Hypothalamus (tissue), 51 donors: ENCODE measurements at places on chromosomes 3 and 15.

GRCh38 chr15:22936577-22937472 lies 43.3 kb downstream of the CYFIP1 start:
- DNase-seq: no peak

- no peak for DNase-seq
Measured at GRCh38 chr15:65115086-65115485, at the start of gene UBAP1L. Gene UBAP1L, minus strand, starts transcription at chr15:65115200. Its CDS starts 8,985 bp downstream, at chr15:65106215.

GRCh38 chr3:25056036-25056755 lies 371.9 kb upstream of the RARB start:
- no peak for DNase-seq

DNA sequence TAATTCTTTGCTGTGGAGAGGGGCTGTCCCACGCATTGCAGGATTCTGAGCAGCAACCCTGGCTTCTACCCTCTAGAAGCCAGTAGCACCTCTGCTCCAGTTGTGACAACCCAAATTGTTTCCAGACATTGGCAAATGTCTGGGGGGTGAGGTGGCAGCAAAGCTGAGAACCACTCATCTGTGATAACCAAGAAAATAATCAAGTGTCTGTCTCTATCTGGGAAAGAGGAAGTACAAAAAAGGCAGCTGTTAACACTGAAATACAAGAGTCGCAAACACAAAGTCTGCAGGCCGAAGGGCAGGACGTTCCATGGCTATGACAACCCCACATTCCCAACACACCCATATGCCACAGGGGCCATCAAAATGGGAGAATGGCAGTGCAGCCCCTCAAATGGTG lies 42.2 kb upstream of the GNB5 start:
- DNase-seq: no peak

DNA sequence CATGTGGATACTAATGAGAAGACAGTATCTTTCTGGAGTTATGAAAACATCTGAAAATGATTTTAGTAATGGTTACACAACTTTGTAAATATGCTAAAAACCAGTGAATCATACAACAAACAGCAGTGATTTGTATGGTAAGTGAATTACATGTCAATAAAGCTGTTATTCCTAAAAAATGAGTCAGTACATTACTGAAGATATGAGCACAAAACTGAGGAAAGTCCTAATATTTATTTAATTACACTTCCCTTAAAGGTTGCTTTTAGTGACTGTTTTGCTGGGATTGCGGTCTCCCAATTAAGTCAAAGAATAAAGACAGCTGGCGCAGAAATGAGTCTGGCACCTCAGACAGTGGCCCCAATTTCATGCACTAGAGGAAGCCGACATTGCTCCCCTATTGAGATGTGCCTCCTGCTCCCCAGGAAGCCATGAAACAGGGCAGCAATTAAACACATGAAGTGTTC lies 50.9 kb upstream of the FSIP1 start:
- no peak for DNase-seq

GRCh38 chr15:75631935-75632334 lies 6.4 kb upstream of the SNUPN start:
- DNase-seq: no peak

DNA sequence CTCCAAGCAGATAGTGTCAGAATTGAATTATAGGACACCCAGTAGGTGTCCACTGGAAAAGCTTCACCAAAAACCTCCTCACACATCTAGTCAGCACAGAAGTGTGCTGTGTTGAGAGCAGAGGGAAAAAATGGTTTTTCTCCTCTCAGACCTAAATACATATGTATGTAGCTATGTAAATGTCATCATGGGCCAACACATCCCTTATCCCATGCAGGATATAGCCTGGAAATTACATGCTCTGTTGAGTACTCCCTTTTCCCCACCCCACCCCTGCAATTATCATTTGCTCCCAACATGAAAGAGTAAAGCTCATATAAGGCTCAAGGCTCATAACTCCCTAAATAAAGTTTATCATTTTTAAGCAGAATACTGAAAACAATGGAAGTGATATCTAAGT lies 35.7 kb downstream of the DLG1 start:
- DNase-seq: no peak

- no peak for DNase-seq
Measured at GRCh38 chr3:190117981-190118380, 2.7 kb downstream of the P3H2 start.

DNA sequence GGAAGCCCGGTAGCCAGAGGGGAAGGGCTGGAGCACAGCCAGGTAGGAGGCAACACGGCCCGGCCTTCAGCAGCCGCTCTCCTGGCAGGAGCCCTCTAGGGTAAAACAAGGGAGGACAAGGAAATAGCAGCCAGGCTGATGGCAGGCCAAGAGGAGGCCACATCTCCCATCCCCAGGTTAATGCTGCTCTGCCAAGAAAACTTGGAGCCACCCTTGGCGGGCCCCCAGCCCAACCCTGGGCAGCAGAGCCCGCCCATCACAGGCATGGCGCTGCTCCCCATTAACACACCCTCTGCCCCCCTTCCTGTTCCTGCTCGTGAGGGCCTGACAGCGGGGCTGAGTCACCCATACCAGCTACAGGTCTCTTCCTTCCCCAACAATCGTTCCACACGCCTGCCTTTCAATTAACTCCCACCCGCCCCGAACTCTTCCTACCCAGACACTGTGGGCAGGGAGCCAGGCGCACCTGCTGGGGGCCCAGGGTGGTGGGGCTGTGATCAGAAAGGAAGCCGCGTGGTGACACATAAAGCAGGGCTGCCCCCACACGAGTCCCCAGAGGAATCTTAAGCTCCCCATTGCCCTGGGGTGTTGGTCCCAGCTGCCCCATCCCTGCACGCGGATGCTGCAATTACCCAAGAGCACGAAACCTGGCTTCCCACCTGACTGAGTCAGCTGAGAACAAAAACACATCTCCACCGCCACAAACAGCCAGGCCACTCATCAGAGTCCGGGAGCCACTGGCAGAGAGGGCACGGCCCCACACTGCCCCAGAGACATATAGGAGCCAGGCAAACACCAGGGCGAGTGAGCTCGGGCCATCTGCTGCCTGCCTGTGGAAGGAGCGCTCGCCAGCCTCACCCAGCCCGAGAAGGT lies at the start of gene C15orf62:
C15orf62 (plus strand) TSS at position 707 of the 873 bp plus-strand sequence. CDS start 516 bp downstream, outside the sequence.
- no peak for DNase-seq

DNA sequence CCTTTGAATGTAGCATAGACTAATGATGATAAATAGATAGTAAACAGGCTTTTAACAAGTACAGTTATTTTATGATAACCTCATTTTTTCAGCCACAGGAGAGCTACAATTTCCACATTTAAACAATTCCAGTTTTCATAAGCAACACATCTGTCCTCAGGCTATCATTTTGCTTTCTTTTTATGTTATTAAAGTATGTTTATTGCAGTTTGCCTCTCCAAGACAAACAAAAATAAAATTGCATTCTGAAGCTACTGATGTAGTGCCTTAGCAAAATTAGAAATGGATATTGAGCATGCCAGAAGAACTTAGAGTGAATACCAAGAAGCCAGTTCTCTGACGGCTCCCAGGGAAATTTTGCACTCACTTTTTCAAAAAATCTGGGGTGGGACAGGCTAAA lies 140.6 kb upstream of the ABHD17C start:
- DNase-seq: no peak

DNA sequence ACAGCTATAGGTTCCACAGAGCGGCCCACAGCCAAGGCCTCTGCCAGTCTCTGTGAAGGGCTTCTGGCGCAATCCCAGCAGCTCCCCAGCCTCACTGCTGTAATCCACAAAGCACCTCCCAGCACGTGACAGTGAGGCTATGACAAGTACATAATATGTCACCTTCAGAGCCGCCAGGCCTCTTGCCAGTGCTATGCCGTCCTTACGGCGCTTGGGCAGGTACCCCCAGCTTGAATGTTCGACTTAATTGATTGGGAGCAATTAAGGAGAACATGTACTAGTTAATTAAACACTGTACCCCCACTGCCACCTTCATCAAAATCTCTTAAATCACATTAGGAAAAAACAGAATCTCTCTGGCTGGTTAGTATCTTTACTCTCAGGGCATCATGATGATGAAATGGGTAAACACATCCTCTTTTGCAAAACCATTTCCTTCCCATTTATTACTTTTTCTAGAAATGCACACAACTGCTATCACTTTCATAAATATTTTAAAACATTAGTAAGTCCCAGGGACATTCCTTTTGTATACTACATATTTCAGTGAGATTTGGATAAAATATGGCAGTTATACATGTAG lies 169.9 kb downstream of the XXYLT1 start:
- no peak for DNase-seq

DNA sequence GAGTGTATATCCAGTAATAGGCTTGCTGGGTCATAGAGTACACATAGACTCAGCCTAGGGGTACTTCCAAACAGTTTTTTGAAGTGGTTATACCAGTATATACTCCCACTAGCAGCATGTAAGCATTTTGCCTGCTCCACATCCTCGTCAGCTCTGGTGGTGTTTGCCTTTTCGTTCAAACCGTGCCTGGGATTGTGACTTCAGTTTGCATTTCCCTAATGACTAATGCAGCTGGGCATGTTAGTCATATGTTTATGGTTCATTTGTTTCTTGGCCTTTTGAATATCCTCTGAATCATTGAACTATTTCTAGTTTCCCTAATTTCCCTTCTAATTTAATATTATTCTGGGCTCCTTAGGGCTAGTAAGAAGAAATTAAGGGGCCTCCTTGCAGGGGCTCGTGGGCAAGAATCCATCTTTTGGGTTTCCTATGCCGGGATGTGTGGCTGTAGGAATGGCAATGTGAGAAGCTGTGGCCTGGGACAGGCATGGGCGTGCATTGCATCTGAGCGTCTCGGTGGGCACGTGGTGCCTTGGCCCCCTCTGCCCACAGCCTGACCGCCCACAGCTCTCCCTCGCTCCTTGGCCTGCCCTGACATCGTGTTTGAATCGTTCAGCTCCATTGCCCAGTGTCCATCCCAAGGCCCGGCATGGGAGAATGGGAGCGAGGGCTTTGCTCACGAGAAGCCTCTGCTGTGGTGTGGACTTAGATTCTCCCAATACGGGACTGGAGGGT lies 26.4 kb downstream of the FAH start:
- DNase-seq: no peak

DNA sequence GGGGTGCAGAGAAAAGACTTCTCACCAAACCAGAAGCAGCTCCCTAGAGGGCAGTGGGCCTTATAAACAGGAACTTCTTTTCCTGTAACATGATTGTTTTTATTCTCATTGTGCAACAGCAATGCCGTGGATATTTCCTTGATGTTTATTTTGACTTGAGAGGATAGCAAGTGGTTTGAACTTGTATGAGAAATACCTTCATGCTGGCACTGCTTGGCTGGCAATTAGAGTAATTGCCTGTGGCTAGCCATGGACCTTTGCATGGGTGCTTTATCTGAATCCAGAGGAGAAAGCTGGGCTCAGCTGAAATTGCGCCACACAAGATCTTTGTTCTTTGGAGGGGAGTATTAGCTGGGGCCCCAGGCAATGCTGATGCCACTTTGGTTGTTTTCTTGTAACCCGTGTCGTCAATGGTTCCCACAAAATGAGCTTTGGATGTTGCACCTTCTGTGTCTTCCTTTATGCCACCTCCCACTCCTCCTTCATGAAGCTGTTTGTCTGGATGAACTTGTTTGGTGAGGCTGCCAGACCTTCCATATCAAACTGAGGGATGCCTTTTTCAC lies 37.9 kb downstream of the CMTM8 start:
- DNase-seq: no peak

DNA sequence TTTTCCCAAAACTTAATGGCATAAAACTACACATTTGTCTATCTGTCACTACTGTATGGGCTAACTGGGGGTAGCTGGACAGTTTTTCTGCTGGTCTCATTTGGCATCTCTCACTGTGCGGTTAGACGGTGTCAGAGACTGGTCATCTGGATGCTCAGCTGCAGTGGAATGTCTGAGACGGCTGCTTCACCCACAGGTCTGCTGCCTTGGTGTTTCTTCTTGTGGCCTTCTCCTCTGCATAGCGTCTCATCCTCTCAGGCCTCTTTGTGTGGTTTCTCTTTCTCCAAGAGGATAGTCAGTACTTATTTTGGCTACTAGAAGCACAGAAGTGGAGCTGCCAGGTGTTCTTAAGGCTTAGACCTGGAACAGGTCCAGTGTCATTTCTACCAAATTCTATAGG lies 35.9 kb upstream of the GOLGA6L9 start:
- DNase-seq: no peak

DNA sequence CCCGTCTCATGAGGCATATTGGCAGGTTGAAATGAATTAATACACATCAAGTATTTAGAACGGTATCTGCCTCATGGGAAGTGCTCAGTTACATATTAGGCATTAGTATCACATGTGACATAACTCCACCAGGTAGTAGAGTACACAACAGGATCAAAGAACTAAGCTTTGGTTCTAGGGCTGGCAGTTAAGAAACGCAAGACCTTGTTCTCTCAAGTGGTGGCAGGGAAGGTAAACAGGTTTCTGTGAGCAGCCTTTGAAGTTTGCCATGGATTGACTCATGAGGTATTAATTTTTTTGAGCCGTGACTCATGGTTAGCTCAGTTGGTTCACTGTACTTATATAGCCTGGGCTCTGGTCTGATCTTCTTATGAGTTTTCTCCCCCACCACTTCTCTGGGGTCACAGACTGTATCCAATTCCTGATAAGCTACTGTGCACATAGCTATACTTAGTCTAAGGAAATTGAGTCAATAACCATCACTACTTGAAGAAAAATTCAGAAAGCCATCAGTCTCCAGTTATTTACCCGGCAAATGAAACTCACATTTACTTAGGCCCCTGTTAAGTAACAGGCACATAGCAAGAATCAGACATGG lies 155.6 kb upstream of the STT3B start:
- DNase-seq: no peak

DNA sequence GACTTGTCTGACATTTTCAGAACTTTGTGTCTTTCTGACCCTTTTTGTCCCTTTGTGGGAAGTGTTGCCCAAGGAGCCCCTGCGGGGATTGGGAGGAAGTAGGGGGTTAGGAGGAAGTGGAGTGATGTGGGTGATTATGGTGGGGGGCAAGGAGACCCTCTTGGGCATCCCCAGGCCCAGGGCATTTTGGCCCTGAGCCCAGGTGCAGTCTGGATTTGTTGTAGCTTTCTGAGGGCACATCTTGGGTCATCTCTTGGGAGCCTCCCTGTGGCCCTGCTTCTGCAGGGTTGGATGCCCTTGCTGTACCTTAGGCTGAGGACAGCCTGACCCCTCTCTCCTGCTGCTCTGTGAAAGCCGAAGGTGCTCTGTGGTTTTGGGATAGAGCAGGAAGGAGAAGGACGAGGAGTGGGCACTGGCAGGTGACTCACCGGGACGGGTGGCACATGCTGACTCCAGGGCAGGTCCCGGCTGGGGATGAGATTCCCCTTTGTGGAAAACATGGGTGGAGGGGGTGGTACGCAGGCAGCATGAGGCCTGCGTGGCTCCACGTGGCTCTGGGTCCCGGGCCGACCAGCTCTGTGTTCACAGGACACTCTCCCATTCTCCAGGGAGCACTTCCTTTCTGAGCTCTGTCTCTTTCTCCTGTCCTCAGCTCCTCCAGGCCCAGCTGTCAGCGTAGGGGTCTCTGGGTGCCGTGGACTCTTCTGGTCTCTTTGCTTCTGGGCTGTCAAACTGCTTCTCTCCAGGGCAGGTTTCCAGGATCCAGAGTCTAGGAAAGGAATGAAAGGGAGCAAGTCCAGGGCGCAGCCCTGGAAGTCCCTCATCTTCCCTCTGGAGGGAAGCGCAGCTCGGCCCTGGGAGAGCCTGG lies 11.8 kb downstream of the CD276 start:
- no peak for DNase-seq
